Cortex of kidney (tissue), 1 donor: ENCODE measurements at places on chromosomes 3 and 15.

- no peak for DNase-seq
Observed at GRCh38 chr15:91634179-91634578, 219.3 kb upstream of the SLCO3A1 start.

GRCh38 chr15:76060118-76060989 lies 569 bp downstream of the TMEM266 start:
- no peak for DNase-seq

- no peak for DNase-seq
Observed at GRCh38 chr3:152382312-152383135, 113.8 kb downstream of the MBNL1 start.

- no peak for DNase-seq
Observed at GRCh38 chr3:110684466-110684865, 387.1 kb upstream of the NECTIN3 start.

GRCh38 chr3:71087143-71088018 lies 496.1 kb downstream of the FOXP1 start:
- no peak for DNase-seq

GRCh38 chr15:63094495-63094931 lies 27.1 kb upstream of the LACTB start:
- DNase-seq = no peak

GRCh38 chr15:80099241-80099640 lies 39.8 kb downstream of the ZFAND6 start:
- DNase-seq = no peak

DNA sequence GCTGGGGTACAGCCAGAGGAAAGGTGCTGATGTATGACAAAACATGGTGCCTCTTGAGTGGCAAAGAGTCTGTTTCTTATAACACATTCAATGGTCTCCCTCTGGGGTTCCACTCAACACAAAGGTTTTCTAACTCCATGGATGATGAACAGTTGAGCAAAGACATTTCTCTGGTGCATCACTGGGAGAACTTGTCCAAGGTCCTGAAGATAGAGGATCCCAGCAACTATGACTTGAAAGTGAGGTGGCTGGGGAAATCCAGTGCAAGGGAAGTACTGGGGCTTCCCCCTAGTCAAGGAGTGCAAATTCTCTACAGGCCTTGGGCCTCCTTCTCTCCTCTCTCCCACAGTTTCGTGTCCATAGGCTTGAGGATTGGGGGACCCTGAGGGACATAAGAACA lies 431.1 kb downstream of the WDR72 start:
- DNase-seq = no peak
